Fibroblast of villous mesenchyme (primary cell): ENCODE measurements at places on chromosomes 7 and 10.

DNA sequence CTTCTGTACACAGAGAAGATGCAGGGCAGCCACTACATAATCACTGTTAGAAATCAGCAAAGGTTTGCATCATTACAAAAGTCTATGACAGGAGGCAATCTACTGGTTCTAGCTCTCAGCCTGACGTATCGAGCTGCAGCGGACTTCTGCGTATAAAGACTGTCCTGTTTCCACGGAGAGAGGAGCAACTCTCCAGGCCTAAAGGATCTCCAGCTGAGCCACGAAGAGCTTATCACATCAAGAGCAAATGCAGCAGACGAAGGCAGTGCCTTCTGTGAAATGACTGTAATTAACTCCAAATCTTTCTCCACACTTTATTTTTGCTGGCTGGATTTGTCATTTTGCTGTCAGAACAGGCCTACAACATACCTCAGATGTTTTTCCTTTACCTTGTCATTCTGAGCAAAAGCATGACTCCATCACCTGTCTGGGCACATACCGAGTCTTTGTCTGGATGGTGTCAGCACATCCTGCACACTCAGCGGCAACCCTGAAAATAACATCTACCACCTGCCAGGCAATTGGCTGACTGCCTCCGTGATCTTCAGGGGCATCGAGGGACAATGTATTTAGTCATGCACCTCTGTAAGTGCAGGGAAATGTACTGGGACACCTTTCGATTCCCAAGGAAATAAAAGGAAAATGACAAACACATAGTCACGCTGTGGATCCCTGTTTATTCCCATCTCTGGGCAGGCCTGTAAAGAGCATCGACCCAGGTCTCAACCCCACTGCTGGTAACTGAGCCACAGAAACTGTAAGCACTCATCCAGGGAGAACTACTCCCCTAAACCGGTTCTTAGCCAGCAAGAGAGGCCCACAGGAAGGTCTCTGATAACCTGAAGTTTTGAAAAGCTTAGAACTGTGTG is 26.3 kb upstream of the SH3PXD2A start:
- DNase-seq, result no peak

GRCh38 chr10:37976880-37977203 is 395 bp upstream of the ZNF25 start:
- DNase-seq, result no peak

- no peak for DNase-seq
Observed at GRCh38 chr10:5528989-5529701, 4.4 kb downstream of the CALML3 start.

DNA sequence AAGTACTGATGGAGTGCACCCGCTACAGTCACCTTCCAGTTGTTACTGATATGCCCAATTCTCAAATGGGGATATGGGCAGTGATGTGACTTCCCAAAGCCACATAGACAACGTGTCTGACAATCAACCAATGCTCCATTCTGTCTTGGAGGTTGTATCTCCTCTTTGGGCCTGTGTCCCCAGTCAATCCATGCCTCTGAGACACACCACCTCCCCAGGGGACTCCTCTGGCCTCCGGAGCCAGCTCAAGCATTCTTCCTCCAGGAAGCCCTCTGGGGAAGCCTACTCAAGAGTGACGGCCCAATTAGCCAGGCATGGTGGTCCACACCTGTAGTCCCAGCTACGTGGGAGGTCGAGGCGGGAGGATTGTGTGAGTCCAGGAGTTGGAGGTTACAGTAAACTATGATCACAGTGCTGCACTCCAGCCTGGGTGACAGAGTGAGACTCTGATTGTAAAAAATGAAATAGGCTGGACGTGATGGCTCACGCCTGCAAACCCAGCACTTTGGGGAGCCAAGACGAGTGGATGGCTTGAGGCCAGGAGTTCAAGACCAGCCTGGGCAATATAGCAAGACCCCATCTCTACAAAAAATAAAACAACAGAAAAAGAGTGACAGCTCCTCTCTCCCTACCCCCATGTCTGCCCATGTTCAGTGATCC is 99.5 kb upstream of the TNRC18 start:
- no peak for DNase-seq
